ENCODE measurements at places on chromosomes 13 and 19. TPM values are rescaled to one million over a fixed set of nuclear protein-coding genes. Genes with fewer than 3 reads are reported as not detected.

The ZNF225 gene
- 3.9 TPM for total RNA-seq

The DCLK1 gene
- 7.3 TPM for total RNA-seq

The UBE2L5 gene
- not detected for total RNA-seq

The CPB2 gene
- not detected for total RNA-seq

The SOHLH2 gene
- total RNA-seq, result not detected
